ENCODE measurements at places on chromosomes 2 and 18. TPM values are rescaled to one million over a fixed set of nuclear protein-coding genes. Genes with fewer than 3 reads are reported as not detected.

DNA sequence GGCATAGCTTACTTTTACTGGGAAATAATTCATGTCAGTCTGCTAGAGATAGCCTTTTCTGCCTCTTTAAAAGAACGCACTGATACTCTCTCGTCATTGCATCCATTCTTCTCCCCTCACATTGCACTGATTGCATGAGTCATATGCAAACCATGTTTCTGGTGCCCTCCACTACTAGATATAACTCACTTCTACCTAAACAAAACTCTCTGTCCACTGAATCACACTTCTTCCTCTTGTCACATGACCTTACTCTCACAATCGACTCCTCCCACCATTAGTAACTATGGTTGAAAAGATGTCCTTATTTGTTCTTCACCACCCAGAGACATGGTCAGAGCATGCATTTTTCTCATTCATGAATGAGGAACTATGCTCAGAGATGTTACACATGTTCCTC is 158.0 kb downstream of the CSRNP3 start:
- DNase-seq = no peak

DNA sequence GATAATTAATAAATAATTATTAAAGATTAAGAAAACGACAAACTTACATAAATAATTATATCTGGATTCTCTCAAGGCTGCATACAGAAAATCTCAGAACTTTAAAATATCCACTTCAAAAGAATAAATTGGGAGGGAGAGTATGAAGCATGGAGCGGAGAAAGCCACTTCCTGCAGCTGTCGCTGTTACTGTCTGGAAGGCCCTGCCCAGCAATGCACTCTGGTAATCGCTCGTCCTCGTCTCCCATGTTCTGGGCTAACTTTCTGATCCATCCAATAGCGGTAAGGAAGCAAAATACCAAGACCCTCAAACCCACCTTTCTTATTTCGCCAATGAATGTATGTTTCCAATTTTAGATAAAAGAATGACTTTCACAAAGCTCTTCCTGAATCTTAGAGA is 26.7 kb downstream of the CYRIA start:
- no peak for DNase-seq

- DNase-seq = no peak
Measured at GRCh38 chr2:204051476-204051875, 114.9 kb downstream of the ICOS start.

The CD8A gene
- polyA plus RNA-seq = 0.66 TPM

GRCh38 chr2:187034434-187034833 is 185.5 kb upstream of the ZSWIM2 start:
- no peak for DNase-seq

GRCh38 chr2:60891180-60891579 is 9.8 kb downstream of the REL start:
- DNase-seq = no peak

The VRK2 gene
- 23.4 TPM for polyA plus RNA-seq

The HS1BP3 gene
- 12.5 TPM for polyA plus RNA-seq

DNA sequence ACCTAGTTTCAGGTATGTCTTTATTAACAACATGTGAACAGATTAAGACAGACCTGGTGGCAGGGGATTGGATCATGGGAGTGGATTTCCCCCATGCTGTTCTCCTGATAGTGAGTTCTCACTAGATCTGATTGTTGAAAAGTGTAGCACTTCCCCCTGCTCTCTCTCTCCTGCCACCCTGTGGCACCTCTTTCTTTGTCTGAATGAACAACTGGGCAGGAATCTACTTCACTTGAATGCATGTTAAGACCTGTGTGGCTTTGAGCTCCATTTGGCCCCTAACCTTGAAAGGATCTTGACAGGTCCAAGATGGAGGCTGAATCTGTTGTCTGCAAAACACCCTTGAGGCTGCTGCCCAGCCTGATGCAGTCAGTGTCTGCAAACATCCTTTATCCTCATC is 194.4 kb downstream of the RNF144A start:
- no peak for DNase-seq

The OTOS gene
- polyA plus RNA-seq = not detected

GRCh38 chr2:236904389-236905263 is 181.1 kb upstream of the COPS8 start:
- DNase-seq = no peak

The CD8B2 gene
- 0.29 TPM for polyA plus RNA-seq

GRCh38 chr2:206064077-206064476 is 21.9 kb downstream of the INO80D start:
- DNase-seq = no peak

The IAH1 gene
- 50.7 TPM for polyA plus RNA-seq

GRCh38 chr2:213443921-213444320 is 159.7 kb downstream of the SPAG16 start:
- DNase-seq = no peak

DNA sequence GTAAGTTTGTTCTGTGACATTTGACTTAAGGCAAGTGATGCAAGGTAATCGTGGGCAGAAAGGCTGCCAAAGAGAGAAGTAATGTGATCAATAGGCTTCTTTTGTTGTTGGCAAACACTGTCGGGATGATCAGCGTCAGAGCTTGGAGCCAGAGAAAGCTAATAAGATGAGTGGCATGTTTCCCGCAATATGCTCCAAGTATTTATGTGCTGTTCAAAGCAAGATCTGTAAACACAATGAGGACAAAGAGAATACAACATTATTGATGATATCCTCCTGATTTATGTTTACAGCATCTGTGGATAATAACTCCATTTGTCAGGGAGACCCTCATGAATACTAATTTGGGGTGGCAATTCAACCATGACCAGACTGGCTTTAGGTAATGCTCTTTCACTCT is 603.3 kb downstream of the TDRD15 start:
- DNase-seq = no peak

The SLC4A3 gene
- polyA plus RNA-seq = 13.3 TPM

DNA sequence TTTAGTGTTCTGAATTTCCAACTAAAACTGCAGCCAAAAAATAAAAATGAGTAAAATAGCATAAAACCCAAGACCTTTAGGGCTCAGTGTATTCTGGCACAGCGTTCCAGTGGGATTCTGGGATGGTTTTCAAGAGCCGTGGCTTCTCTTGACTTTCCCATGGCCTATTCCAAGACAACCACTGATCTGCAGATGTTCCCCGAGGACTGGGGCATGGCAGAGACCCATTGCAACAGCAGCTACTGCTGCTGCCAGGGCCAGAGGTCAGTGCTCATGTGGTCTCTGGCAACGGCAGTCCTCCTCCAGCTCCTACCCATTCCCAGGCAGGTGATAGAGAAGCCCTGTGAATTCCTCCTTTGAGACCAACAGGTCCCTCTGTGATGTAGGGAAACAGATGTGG is 26.8 kb downstream of the TNP1 start:
- no peak for DNase-seq

GRCh38 chr2:7102826-7103225 is 185.6 kb downstream of the RNF144A start:
- DNase-seq = no peak

DNA sequence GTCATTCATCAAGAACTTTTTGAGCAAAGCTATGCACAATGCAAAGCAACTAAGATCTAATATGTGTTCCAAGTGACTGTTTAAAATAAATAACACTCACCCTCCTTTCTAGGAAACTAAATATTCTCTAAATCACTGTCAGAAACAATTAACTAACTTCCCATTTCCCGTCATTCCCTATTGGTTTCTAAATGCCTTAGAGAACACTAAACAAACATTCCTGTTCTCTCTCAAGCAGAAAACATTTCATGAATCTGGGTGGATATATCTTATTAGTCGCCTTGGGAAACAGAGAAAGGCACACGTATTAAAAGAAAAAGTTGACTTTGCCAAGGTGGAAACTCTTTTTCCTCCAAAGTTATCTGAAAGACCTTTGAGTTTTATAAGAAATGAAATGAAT is 735.2 kb downstream of the MBD2 start:
- no peak for DNase-seq

GRCh38 chr2:16693854-16694253 is 28.2 kb upstream of the CYRIA start:
- no peak for DNase-seq

GRCh38 chr2:236688563-236689392 is 119.2 kb downstream of the ACKR3 start:
- DNase-seq = no peak

The EPAS1 gene
- 239 TPM for polyA plus RNA-seq

DNA sequence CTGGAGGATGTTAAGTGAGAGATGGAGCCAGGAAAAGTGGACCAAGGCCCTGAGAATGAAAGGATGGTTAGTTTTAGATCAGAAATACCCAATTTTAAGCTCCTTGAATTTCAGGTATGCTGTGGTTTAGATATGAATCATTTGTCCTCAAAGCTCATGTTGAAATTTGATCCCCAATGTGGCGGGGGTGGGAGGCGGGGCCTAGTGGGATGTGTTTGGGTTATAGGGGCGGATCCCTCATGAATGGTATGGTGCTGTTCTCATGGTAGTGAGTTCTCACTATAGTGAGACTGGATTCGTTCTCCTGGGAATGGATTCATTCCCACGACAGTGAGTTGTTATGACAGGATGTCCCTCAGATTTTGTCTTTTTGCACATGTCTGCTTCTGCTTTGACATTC is 11.4 kb downstream of the MYO5B start:
- no peak for DNase-seq

GRCh38 chr18:655445-655844 is 2.0 kb upstream of the TYMS start:
- no peak for DNase-seq

The RGPD4 gene
- polyA plus RNA-seq = not detected

The TRMT61B gene
- polyA plus RNA-seq = 23.1 TPM

The GALNT1 gene
- 109 TPM for polyA plus RNA-seq

DNA sequence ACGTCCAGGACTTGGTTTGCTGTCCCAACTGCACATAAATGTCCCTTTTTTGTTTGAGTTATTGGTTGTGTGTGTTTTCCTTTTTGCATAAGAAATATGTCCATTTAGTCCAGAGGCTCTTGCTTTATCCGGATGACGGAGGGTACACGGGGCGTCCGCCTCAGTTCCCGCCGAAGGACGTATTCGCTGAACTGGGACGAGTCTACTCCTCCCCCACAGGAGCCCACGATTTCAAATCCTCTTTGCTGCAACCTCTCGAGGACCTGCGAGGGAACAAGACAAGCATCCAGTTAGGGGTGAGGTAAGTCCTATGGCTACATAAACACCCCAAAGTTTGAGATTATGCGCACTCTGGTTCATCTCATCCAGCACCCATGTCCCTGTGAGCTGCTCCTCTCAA is 92.7 kb downstream of the KCTD1 start:
- DNase-seq = no peak

DNA sequence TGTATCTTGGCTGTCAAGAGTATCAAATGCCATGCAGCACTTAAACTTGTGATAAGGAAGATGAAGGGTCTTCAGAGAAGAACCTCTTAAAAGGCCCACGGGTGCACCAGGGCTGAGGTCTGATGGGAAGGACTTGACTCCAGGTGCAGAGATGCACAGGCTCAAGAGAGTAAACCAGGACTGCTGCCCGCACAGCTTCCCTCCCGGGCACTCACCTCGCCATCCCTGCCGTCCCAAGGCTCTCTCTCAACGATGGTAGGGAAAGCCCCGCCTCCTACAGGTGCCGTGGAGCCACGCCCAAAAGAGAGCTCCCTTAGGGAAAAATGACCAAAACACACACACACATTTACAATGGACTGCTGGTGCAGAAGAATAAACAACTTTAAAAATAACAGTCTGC is 27.9 kb downstream of the PDIA6 start:
- no peak for DNase-seq

GRCh38 chr2:134398300-134398699 is 144.4 kb downstream of the MGAT5 start:
- DNase-seq = no peak

DNA sequence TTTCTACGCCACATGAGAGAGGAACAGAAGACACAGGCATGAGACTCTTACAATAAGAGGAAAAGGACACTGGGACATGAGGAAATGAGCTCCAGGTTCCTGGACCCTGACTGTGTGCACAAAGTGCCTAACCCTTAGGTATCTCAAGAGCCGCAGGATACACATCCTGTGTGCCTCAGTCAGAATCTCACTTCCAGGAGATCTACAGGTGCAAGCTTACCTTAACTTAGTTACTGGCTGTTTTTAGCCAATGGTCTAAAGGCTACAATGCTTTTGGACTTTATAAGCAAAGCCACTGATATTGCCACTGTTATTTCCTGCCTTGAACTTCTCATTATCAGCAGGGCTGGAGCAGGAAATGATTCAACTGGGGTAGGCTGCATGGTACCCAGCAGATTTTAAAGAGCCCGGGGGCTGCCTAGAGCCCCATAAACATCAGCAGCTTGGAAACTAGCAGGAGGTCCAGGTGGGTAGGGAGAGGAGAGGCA is 254.4 kb downstream of the ZNF521 start:
- DNase-seq = no peak

The RAB17 gene
- 20.7 TPM for polyA plus RNA-seq

The CD207 gene
- polyA plus RNA-seq = 0.07 TPM

DNA sequence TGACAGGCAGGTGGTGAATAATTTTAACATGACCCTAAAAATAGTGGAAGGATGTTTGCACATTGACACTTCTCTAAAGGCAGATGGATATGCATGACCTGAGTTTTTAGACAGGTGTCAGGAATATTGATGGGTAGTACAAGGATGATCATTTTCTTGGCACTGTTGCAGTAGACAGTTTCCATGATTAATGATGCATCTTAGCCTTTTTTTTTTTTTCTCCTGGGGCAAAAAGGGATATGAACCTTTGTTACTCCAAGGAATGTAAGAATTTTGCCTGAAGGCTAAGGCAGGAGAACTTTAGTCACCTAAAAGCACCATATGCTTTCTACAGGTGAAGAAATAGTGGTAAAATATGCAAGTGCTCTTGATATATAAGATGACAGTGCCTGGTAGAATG is 136.3 kb upstream of the CAVIN2 start:
- DNase-seq = no peak

- no peak for DNase-seq
Measured at GRCh38 chr2:119256582-119256921, 32.9 kb downstream of the STEAP3 start.

GRCh38 chr2:120758181-120759144 is 22.8 kb downstream of the GLI2 start:
- peak; percentile 54 for DNase-seq

The FOXI3 gene
- 0.08 TPM for polyA plus RNA-seq

DNA sequence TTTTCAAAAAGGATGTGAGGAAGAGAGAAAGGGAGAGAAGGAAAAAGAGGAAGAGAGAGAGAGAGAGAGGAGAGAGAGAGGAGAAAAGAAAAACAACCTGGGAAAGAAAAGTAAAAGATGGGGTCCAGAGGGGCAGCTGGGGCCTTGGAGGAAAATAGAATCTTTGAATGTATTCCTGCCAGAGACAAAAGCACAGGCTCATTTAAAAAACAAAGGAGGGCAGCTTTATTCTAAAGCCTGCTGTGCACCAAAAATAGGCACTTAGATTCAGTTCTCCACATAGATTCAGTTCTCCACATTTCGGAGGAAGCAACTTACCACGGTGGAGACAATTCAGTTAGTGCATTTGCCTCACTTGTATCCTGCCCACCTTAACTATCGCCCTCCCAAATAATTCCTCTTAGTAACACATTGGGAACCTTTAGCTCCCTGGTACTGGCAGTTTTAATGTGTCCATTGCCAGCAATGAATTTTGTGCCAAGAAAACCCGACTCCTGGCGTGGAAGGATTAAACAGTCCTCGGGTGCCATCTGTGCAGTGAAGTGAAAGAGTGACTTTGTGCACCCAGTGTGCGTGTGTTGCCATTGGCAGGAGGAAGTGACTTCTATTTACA is 71.3 kb downstream of the DPP4 start:
- no peak for DNase-seq

The TMEM182 gene
- 9.4 TPM for polyA plus RNA-seq

Measured in left lung (tissue), 14 donors.